ENCODE measurements at places on chromosomes 2 and 18. TPM values are rescaled to one million over a fixed set of nuclear protein-coding genes. Genes with fewer than 3 reads are reported as not detected.

- no peak for DNase-seq
These were observed 136.0 kb downstream of the CTIF start for GRCh38 chr18:48674758-48675351.

GRCh38 chr2:171287611-171288010 lies 126.9 kb upstream of the TLK1 start:
- no peak for DNase-seq

GRCh38 chr2:8329660-8330622 lies 351.9 kb upstream of the ID2 start:
- DNase-seq: no peak

GRCh38 chr2:19569300-19569791 lies 210.9 kb upstream of the OSR1 start:
- DNase-seq: no peak

DNA sequence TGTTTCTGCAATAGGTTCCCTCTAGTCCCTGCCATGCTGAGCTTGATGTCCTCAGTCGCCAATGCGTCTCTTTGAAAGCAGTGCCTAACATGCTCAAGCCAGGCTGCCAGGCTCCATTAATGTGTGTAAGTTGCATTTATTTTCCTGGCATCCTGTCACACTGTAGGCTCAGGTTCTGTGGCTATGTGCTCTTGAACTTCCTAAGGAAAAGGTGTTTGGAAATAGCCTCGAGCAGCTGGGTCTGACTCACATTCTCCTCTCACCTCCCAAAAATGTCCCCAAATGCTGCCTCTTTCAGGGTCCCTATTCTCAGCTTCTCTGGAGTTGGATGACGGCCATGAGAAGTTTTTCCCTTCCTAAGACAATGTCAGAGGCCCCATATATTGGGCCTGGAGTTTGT lies 58.0 kb upstream of the SLC14A2 start:
- DNase-seq: no peak

DNA sequence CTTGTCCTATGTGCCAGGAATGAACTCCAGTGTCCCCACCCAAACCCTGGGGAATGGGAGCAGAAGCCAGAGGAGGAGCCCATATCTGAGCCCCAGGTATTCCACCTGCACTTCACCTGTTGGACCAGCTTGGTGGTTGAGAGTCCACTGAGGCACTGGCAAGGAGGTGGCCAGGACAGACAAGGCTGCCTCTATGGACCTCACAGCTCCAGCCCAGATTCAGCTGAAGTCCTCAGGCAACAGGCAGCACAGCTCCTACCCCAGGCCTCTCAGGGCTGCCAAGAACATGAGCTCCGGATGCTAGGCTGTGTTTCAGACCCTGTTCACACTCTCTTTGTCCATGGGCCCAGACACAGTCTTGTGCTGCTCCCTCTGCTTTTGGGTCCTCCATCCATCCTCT lies 2.9 kb upstream of the IL1F10 start:
- no peak for DNase-seq

DNA sequence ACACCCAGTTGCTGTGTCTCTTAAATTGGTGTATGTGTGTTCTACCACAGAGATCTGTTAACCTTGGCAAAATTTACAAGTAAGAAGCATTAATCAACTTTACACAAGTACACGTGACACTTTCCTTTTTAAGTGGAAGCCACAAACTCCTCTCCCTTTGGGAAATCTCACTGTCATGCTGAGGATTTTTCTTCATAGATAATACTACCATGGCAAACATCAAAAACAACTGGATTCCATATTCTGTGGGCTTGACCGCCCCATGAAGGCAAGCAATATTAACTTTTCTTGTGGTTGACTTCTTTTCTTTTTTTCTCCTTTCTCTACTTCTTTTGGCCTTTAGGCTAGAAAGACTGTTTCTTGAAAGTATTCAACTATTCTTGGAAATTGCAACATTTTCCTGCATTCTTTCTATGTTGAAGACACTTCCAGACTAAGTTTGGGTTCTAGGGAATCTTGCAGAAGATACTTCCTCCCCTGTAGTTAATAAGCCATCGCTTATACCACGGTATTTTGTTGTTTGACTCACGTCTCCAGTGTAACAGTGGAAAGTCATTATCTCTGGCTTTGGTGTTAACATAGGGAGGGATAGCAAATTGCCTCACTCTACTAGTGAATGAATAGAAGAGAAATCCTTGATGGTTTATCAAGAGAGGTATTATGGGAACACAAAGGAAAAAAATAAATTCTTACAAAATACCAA lies 79.5 kb downstream of the SLC8A1 start:
- DNase-seq: no peak

- DNase-seq: no peak
These were observed 128.8 kb upstream of the TRIB2 start for GRCh38 chr2:12587729-12588522.

DNA sequence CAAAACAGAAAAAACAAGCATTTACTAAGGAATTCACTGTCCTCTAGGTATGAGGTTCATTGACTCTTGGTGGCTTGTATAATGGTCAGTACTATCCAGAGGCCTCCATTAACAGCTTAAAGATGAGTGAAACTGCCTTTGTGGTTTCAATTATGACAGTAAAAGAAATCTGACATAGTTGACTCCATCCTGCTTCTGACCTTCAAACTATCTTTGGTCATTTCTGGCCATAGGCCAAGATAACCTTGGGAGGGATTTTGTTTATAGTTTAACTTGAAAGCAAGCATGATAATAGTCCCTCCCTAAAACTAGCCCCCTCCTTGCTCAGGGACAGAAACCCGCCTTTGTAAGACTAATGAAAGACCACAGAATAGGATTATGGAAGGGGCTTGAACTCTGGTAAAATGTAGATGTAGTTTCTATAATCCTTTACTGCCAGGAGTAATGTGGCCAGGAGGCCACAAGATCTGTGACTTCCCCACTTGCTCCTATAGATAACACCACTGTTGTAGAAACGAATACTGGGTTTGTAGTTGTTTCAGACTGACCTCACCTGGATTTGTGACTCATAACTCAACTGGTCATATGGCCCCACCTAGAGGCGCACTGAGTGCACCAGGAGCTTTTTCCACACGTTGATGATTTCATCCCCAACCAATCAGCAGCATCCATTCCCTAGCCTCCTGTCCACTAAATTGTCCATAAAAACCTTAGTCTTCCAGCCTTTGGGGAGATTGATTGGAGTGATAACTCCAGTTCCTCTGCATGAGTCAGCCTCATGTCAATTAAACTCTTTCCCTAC lies 8.6 kb upstream of the PLEKHM3 start:
- DNase-seq: no peak

DNA sequence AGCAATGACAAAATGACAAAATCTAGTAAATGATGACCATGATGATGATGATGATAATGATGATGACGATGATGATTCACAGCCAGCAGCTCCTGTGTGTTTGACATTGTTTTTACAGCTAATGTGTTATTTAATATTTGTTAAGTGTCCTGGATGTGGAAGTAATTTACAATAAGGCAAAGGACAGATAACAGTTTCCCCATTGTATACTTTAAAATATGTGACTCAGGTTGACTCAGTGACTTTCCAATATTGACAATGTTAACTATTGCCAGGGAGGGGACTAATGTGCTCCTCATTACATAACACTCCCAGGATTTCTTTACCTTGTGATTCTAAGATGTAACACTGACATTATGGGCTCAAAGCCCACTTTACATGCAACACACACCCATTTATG lies 602.2 kb downstream of the FBXO15 start:
- no peak for DNase-seq

DNA sequence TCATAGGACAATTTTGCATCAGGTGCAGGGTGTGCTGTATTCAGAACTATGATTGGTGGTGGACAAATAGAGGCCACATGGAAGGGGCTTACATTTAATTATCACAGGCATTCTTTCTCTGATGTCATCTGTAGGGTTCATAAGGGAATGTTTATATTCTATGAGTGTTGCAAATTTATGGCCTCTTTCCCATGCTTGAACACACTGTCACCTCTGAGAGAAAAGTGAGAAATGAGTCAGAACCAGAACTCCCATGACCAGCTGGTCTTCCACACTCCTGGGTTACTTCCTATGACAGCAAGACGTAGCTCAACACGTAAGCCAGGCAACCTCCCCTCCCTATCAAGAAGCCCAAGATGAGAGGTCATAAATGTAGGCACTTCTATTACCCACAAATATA lies 310.8 kb downstream of the PIEZO2 start:
- DNase-seq: no peak

DNA sequence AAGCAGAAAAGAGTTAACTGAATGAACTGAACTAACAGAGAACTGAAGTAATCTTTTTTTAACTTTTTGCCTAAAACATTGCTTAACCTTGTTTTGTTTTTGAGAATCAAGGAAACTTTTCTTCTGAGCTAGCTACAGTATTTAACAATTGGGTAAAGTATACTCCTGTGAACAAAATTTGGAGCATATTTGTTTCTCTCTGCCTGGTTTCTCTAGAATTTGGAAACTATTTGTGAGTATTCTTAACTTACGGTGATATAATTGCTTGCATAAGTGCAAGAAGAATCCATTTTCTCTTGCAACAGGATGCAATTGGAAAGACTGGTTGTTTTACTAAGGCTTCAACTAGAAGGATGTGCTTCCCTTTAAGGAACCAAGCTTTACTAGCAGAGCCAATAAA lies 65.9 kb upstream of the FAM98A start:
- DNase-seq: no peak

DNA sequence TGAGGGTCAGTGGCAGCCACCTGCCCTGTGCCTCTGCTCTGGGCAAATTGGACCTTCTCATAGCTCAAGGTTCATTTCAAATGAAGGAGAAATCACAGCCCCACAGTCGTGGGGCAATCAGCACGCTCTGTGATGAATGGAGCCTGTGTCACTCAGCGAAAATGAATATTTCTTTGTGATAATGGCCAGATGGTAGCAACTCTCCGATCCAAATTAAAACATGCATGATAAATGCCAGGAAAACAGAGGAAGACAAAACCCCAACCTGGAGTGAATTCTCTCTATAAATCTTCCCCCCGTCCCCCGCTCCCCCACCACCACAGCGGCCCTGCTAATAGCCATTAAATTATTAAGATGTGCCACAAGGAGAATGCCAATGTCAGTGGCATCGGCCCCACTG lies 258.4 kb downstream of the CELF4 start:
- DNase-seq: no peak

DNA sequence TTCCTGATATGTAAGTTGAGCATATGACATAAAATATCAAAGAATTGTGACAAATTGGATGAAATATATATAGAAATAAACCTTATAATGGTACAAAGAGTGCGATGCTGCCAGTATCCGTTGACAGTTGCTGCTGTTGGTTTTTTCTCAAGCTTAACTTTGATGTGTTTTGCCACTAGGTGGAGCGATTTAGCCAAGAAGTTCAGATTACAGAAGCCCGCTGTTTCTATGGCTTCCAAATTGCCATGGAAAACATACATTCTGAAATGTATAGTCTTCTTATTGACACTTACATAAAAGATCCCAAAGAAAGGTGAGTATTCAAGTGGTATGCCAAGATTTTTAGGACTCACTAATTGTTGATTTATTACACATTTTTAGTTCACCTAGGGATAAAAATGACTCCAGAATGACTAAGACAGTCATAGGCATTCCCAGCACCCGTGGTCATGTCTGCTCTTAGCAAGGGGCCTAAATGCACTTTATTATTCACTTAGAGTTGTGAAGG lies 2.1 kb downstream of the RRM2 start:
- no peak for DNase-seq

DNA sequence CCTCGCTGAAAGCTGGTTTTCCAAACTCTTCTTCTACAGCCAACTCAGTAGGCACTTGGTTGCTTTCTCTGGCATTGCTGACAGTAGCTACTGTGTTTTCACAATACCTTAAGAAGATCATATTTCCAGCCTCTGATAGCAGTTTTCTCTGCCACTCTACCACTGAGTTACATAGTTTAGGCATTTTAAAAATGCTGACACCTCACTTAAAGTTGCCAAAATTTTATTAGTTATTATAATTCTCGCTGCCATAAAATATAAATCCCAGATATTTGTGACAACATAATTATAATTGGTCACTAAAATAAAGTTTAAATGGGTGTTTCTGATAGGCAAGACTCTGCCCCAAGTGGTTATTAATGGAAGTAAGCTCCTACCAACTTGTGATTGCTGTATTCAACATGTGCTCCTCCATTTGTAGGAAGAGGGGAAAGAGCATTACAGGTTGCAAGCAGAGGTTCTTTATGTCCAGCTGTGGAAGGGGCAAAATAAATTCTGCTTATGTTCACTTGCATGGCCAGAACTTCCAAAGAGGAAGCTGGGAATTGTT lies 1202.8 kb downstream of the CNTNAP5 start:
- DNase-seq: no peak

GRCh38 chr2:39385172-39385571 lies 51.9 kb downstream of the MAP4K3 start:
- DNase-seq: no peak

DNA sequence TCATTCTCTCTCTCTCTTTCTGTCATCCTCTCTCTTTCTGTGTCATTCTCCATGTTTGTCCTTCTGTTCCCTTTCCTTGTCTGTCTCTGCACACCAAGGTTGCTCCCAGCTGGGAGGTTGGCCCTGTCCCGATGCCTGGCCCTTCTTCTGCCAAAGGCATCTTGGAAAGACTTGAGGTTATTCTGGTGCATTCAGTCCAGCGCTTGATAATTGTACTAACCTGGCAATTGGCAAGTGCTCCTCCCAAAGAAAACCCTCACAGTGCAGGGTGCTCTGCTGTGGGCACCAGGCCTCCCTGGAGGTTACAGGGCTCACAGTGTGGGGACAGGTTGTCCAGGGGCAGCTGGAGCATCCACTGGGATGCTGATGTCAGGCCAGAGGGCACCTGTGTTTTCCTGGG lies 95.4 kb downstream of the GLI2 start:
- no peak for DNase-seq

DNA sequence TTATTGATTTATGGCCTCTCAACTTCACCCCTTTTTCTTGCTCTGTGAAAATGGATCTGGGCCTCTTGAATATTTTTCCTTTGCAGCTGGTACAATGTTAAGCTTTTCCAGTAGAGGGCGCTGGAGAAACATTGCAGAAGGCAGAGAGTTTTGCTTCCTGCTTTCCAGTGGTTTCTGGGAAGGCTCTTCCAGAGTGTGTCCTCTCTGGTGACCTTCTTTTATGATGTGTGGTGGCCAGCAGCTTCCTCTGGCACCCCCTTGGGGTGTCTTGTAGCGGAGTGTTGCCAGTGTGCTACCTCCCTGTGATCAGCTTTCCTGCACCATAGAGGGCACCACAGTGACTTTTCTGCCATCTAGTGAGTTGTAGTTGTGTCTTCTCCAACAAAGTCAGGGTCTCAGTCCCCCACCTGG lies 25.4 kb upstream of the MGAT5 start:
- DNase-seq: no peak

FAHD2B gene
- 18.6 TPM for total RNA-seq

GAREM1 gene
- total RNA-seq: 26.8 TPM

TUBB8B gene
- not detected for total RNA-seq

NETO1 gene
- 2.6 TPM for total RNA-seq

ACADL gene
- 9.0 TPM for total RNA-seq

CTAGE1 gene
- total RNA-seq: not detected

CYP27A1 gene
- 16.4 TPM for total RNA-seq

CYB5A gene
- 397 TPM for total RNA-seq

All from ureter (tissue), 1 donor.